CD4-positive, alpha-beta T cell treated with Interleukin-17A for 1 hour (primary cell): ENCODE measurements at places on chromosomes 12 and 14.

GRCh38 chr14:19906665-19907064 lies 13.7 kb upstream of the OR4K5 start:
- DNase-seq: no peak

GRCh38 chr12:80837342-80837978 lies 100.3 kb downstream of the LIN7A start:
- no peak for DNase-seq

GRCh38 chr12:30624009-30624408 lies 71.7 kb downstream of the IPO8 start:
- no peak for DNase-seq

GRCh38 chr12:131033486-131033885 lies 79.8 kb downstream of the ADGRD1 start:
- no peak for DNase-seq

DNA sequence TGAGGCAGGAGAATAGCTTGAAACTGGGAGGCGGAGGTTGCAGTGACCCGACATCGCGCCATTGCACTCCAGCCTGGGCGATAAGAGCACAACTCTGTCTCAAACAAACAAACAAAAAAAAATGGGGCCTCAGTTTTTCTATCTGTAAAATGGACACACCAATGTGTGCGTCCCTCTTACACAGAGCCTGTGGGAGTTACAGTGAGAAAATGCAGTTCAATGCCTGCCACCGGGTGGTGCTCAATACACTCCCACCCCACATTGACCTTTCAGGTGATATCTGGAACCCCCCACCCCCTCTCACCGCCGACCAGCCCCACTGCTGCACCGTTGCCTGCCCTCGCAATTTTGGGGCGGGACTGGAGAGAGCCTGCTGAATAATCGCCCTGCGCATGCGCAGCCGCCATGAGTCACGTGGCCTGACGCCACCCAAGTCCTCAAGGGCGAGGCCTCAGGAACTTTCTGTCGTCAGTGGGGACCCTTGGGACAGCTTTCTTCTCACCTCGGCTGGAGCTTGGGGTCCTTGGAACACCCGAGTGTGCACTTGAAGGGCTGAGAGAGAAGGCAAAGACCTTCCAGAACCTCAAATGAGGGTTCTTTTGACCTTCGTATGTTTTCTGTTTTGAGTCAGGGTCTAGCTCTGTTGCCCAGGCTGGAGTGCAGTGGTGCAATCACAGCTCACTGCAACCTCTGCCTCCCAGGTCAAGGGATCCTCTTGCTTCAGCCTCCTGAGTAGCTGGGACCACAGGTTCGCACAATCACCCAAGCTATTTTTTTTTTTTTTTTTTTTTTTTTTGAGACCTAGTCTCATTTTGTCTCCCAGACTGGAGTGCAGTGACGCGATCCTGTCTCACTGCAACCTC lies 14.6 kb upstream of the CABP1 start:
- peak; percentile 28 for DNase-seq

DNA sequence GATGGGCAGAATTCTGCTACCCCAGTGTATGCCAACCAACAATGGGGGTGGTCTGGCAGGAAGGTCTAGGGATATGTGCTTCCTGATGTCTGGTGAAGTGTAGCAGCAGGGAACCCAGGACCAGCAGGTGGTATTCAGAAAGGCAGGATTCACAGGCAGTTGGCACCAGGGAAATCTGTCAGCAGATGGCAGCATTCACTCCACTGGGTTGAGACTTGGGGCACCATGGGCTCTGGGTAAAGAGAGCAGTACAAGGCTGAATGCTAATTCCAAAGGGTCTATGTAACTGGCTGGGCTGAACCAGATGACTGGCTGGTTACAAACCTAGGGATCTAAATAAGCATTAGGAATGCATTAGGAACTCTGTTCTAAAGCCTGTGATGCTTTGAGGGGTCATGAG lies 466.9 kb upstream of the STXBP6 start:
- DNase-seq: no peak

GRCh38 chr12:42262271-42262670 lies 24.2 kb upstream of the YAF2 start:
- DNase-seq: no peak

- no peak for DNase-seq
These were observed 34.4 kb upstream of the SELPLG start for GRCh38 chr12:108668063-108668462.

GRCh38 chr14:70189456-70190077 lies 816 bp upstream of the SLC8A3 start:
- DNase-seq: no peak
